ENCODE measurements at places on chromosomes 11 and 22.

DNA sequence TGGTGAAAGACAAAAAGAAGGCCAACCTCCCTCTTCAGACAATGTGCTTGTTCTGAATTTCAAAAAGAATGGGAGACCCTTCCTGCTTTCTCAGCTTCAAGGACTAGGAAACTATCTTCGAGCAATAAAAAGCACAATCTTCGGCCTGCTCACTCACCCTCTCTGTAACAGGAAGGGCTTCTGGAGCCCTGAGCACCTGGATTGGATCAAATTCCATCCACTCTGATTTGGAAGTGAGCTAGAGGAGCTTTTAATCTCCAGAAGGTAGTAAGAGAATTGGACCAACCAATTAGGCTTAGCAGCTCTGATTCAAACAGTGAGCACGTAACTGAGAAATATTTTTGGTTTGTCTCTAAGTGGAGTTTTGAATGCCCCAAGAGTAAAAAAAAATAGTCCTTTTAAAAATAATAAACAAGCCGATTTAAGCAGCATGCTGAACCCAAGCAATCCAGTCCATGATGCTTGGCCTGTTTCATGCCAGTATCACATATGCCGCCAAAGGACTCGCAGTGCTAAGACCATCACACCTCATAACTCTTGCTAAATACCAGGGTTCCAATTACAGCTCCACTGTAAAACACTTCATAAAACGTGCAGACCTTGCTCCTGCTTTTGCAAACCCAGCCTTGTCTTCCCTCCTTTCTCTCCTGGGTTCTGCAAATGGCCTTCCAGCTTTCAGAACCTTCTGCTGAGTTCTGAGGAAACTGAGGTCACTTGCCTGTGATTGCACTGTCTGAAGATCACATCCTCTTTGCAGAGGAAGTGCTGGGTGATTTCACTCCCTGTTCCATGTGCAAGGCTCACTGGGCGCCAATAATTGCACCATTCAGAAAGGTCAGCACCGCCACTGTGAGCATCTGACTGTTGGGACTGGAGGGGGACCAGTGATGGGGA lies 74.4 kb downstream of the SLC1A2 start:
- peak; percentile 36 for DNase-seq

GRCh38 chr11:88680806-88681205 lies 343.3 kb upstream of the CTSC start:
- DNase-seq, result no peak

DNA sequence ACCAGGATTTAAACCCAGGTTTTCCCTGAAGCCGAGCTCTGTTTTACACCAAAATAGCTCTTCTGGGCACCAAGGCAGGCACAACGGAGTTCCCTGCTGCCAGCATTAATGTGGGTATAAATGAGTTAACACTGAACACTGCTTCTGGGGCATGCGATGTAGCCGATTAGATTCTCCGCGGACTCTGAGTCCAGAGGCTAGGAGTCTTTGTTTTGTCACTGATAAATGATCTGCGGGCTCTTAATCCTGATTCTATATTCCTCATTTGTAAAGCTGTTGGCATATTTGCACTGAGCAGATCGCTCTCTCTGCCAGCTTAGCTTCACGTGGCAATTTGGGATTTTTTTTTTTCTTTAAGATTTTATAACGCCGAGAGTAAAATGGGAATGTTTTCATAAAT lies 16.8 kb upstream of the LDLRAD3 start:
- DNase-seq, result no peak

GRCh38 chr11:124424384-124424921 lies at the start of gene OR8B4:
Gene OR8B4 (minus strand): TSS chr11:124424871. CDS start chr11:124424871, 0 bp downstream.
- no peak for DNase-seq

GRCh38 chr22:25081409-25081824 lies 118.2 kb upstream of the CRYBB3 start:
- DNase-seq, result no peak

Measured in right lobe of liver (tissue), 6 donors.